ENCODE measurements at places on chromosomes 16 and 17. TPM values are rescaled to one million over a fixed set of nuclear protein-coding genes. Genes with fewer than 3 reads are reported as not detected.

GRCh38 chr16:85324488-85324887 lies 212.2 kb upstream of the CIBAR2 start:
- no peak for DNase-seq
- no peak overlapping the region for H3K4me3 ChIP-seq
- H3K36me3 ChIP-seq, result no peaks in the 10 kb centered on the region

DNA sequence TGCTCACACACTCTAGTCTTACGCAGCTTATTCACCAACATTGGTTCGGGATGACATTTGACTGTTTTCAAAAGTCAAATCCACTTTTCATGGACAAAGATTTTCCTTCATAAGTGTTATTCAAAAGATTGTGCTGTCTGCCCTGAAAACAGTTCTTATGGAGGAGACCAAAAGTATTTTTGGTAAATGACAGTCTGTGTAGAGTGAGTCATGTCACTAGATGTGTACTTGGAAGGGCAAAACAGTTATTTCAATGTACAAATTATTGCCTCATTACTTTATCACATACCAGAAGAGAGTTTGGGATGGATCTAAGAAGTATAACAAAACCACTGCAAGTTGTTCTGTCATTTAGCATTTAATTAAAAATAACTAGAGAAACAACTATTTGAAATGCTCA lies 265.6 kb downstream of the CDH13 start:
- DNase-seq, result no peak
- no peak overlapping the region for H3K27ac ChIP-seq
- H3K27me3 ChIP-seq, result no peaks in the 10 kb centered on the region
- no peaks in the 10 kb centered on the region for H3K4me1 ChIP-seq
- H3K36me3 ChIP-seq, result no peaks in the 10 kb centered on the region

- H3K36me3 ChIP-seq, result peaks cover 28% of the 10 kb centered on the region
- no peak overlapping the region for H3K27ac ChIP-seq
- peaks cover 19% of the 10 kb centered on the region for H3K4me1 ChIP-seq
- peak; percentile 30 for DNase-seq
These were observed 1.8 kb upstream of the EXOSC6 start for GRCh38 chr16:70253291-70254106.

- H3K4me3 ChIP-seq, result peak overlapping the region; percentile 70
- DNase-seq, result peak; percentile 65
- H3K36me3 ChIP-seq, result no peaks in the 10 kb centered on the region
- H3K4me1 ChIP-seq, result peaks cover 43% of the 10 kb centered on the region
These were observed 567 bp downstream of the SOX9 start for GRCh38 chr17:72121164-72122009.

DNA sequence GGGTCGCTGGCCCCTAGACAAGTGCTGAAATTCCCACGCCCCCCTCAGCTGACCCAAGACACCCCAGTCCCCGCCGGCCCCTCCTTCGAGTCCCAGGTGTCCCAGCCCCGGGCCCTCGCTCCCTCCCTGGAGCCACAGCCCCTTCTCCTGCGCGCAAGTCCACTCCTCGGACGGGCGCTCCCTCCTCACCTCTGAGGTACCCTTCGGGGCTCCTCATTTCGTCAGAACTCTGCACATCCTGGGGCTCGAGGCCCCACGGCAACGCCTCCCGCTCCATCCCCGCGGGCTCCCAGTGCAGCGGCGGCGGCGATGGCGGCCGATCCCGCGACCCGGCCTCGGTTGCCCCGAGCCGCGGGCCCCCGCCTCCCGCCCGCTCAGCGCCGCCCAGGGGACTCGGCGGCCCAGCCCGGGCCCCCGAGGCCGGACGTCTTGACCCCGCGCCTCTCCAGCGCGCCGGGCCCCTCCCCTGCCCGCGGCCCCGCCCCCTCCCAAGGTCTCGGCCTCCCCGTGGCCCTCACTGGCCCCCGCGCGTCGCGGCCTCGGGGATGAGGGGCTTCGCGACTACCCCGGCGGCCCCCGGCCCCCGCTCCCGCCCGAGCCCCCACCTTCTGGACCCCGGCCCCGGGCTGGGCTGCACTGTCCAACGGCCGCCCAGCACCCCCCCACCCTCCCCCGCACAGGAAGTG lies at the start of gene ZNF768:
TSS of gene ZNF768 (minus strand) at position 430 of the 686 bp plus-strand sequence. CDS start at position 277, 153 bp downstream.
- DNase-seq, result peak; percentile 29
- H3K4me3 ChIP-seq, result peak within 1 kb of the TSS; percentile 46
- H3K27ac ChIP-seq, result peak within 1 kb of the TSS; percentile 100
- H3K27me3 ChIP-seq, result no peaks in the 10 kb centered on the region
- H3K4me1 ChIP-seq, result peaks cover 32% of the 10 kb centered on the region
- H3K36me3 ChIP-seq, result no peaks in the 10 kb centered on the region

- no peak overlapping the region for H3K4me3 ChIP-seq
- peaks cover 28% of the 10 kb centered on the region for H3K4me1 ChIP-seq
- H3K27me3 ChIP-seq, result no peaks in the 10 kb centered on the region
These were observed 2.4 kb downstream of the PRSS27 start for GRCh38 chr16:2717383-2718263.

DNA sequence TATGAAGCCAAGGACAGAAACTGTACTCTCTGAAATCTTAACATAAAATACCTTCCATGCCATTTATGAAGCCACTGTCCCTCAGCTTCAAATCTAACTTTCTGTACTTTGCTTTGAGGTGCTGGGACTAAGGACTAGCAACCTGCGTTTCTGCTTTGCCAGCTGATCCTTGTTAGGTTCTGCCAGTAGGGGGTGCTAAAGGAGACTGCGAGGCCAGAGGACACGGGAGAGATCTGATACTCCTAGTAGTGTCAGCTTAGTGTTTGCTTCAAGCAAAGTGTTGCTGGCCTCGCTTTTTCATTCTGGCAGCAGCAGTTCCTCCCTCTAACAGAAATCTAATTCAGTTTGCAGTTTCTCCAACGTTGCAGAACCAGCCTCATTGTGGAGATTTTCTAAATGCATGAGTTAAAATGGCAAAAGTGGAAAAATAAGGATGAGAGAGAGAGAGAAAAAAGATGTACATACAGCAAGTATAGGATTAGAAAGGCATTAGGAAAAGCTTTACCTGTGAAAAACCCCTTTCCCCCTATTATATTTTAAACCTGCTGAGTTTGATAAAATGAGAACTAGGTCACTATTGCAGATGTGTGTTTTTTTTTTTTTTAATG lies 297.5 kb downstream of the CA10 start:
- no peaks in the 10 kb centered on the region for H3K27me3 ChIP-seq
- H3K4me3 ChIP-seq, result no peak overlapping the region

DNA sequence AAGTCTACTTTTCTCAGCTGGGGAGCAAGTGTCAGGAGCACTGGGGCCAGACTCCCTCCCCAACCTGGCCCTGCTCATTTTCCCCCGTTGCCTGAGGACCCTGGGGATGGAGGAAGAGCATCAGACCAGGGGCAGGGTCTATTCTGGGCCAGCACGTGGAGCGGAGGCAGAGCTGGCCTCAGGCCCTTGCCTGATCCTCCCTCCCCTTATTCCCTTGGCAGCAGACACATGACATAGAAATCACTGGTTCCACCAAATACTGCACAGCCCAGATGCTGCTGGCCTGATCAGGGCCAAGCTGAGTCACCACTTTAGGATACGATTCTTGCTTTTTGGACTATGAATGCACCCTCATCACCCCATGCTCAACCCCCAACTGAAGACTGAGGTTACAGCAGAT lies 15.8 kb upstream of the AGRP start:
- no peaks in the 10 kb centered on the region for H3K4me1 ChIP-seq
- no peak for DNase-seq
- H3K27me3 ChIP-seq, result no peaks in the 10 kb centered on the region
- H3K27ac ChIP-seq, result no peak overlapping the region
- no peak overlapping the region for H3K4me3 ChIP-seq

DNA sequence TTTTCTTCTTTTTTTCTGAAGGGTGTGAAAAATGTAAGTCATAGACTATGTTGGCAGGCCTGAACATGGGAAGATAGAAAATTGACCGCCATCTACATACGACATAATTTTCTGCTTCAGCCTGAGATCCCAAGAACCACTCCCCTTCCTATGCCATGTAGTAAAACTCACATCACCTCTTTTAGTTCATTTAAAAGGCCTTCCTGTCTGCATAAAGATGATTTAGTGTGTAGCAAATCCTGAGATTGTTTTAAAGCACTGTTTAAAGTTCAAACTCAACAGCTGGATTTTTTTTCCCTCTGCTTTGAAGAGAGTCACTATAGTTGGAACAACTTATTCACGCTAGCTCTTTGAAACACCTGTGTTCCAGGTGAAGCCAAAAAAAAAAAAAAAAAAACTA lies 101.5 kb downstream of the NLK start:
- DNase-seq, result no peak
- no peak overlapping the region for H3K4me3 ChIP-seq
- H3K27ac ChIP-seq, result no peak overlapping the region
- H3K36me3 ChIP-seq, result no peaks in the 10 kb centered on the region

- no peak overlapping the region for H3K27ac ChIP-seq
- H3K27me3 ChIP-seq, result no peaks in the 10 kb centered on the region
- H3K4me1 ChIP-seq, result no peaks in the 10 kb centered on the region
- no peak overlapping the region for H3K4me3 ChIP-seq
- no peak for DNase-seq
These were observed 312.7 kb upstream of the KCNJ16 start for GRCh38 chr17:69762359-69762758.

DNA sequence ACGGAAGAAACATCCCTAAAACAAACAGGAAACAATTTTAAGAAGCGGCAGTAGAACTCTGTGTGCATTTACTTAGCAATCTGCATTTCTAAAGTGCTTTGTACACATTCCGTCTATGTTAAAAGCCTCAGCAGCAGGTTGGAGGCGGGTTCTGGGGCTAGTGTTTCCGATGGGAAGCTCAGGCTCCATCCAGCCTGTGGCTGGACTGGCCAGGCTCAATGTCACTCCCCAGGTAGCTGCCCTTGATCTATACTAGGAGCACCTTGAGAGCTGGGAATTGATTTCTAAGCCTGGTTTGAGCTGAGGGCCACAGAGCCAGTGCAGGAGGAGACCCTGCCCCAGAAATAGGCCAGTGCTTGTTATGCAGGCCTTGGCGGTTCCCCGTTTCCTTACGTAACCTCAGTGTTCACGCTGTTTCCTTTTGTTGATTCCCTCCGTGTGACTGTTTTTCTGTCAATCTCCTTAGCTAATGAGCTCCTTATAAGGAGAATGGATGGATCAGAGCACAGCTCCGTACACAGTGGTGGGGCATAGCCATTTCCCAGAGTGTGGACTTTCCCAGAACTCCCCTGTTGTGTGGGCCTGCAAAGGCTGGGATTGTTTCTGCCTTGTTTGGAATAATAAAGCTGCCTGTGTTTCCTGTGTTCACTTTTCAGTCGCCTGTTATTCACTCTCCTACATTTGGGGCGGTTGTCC lies 21.4 kb downstream of the ADORA2B start:
- no peak overlapping the region for H3K4me3 ChIP-seq
- no peak overlapping the region for H3K27ac ChIP-seq
- no peaks in the 10 kb centered on the region for H3K36me3 ChIP-seq
- no peaks in the 10 kb centered on the region for H3K27me3 ChIP-seq
- peaks cover 11% of the 10 kb centered on the region for H3K4me1 ChIP-seq
- peak; percentile 59 for DNase-seq

DNA sequence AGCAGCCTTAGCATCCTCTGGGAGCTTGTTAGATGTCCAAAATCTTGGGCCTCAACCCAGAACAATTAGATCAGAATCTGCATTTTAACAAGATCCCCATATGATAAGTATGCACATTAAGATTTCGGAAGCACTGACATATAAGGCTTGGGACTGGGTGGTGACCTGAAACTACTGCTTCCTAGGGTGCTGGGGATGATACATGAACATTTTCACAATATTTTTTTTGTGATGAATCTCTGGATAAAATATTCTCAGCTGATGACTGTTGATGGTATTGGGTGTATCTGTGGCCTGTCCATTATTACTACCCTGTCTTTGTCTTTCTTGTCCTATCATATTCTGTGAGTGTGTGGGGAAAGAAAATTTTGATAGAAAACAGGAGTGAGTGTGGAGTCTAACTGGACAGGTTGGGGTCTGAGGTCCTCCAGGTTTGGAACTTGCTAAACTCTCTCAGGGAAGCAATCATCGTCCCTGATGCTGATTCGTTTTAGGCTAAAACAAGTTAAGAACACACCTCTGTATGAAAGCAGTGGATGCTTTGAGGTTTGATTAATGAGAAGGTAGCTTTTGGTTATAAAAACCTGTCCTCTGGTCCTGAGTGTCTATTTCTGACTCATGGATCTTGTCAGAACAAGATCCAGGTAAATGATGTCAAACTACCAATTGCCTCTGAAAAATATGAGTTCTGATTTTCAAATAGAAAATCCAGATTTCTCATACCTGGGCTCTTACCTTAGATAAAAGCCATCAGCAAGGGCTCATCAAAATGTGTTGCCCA lies 23.2 kb downstream of the KRT23 start:
- H3K27me3 ChIP-seq, result no peaks in the 10 kb centered on the region
- no peaks in the 10 kb centered on the region for H3K36me3 ChIP-seq
- H3K27ac ChIP-seq, result no peak overlapping the region
- no peaks in the 10 kb centered on the region for H3K4me1 ChIP-seq
- DNase-seq, result no peak

DNA sequence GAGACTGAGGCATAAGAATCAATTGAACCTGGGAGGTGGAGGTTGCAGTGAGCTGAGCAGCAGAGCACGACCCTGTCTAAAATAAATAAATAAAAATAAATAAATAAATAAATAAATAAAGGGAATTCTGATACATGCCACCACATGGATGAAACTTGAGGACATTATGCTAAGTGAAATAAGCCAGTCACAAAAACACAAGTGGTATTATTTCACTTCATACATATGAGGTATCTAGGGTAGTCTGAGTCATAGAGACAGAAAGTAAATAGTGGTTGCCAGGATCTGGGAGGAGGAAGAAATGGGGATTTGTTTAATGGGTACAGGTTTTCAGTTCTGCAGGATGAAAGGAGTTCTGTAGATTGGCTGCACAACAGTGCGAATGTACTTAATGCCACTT lies 16.3 kb downstream of the PIPOX start:
- DNase-seq, result no peak
- no peak overlapping the region for H3K4me3 ChIP-seq
- H3K36me3 ChIP-seq, result no peaks in the 10 kb centered on the region
- H3K4me1 ChIP-seq, result no peaks in the 10 kb centered on the region
- H3K27me3 ChIP-seq, result no peaks in the 10 kb centered on the region

- H3K4me1 ChIP-seq, result no peaks in the 10 kb centered on the region
- no peak overlapping the region for H3K4me3 ChIP-seq
- no peak overlapping the region for H3K27ac ChIP-seq
- no peak for DNase-seq
- no peaks in the 10 kb centered on the region for H3K27me3 ChIP-seq
These were observed 43.8 kb downstream of the LAT start for GRCh38 chr16:29028457-29029167.

- H3K4me3 ChIP-seq, result no peak overlapping the region
- H3K27ac ChIP-seq, result no peak overlapping the region
- H3K27me3 ChIP-seq, result no peaks in the 10 kb centered on the region
- H3K36me3 ChIP-seq, result no peaks in the 10 kb centered on the region
These were observed 99.5 kb downstream of the SYCE1L start for GRCh38 chr16:77298418-77299360.

- H3K4me3 ChIP-seq, result no peak overlapping the region
- H3K36me3 ChIP-seq, result no peaks in the 10 kb centered on the region
- DNase-seq, result no peak
- peaks cover 60% of the 10 kb centered on the region for H3K4me1 ChIP-seq
- no peaks in the 10 kb centered on the region for H3K27me3 ChIP-seq
- no peak overlapping the region for H3K27ac ChIP-seq
These were observed 83.5 kb downstream of the KANSL1 start for GRCh38 chr17:46109603-46110189.

KRTAP2-3 gene
- total RNA-seq, result not detected

CHTF8 gene
- total RNA-seq, result 35.3 TPM

CCL17 gene
- total RNA-seq, result not detected

HSPB9 gene
- not detected for total RNA-seq

WFDC1 gene
- 2.3 TPM for total RNA-seq

DCUN1D3 gene
- 7.5 TPM for total RNA-seq
